SHP77 (cell line): ENCODE measurements at places on chromosomes 2 and 18.

DNA sequence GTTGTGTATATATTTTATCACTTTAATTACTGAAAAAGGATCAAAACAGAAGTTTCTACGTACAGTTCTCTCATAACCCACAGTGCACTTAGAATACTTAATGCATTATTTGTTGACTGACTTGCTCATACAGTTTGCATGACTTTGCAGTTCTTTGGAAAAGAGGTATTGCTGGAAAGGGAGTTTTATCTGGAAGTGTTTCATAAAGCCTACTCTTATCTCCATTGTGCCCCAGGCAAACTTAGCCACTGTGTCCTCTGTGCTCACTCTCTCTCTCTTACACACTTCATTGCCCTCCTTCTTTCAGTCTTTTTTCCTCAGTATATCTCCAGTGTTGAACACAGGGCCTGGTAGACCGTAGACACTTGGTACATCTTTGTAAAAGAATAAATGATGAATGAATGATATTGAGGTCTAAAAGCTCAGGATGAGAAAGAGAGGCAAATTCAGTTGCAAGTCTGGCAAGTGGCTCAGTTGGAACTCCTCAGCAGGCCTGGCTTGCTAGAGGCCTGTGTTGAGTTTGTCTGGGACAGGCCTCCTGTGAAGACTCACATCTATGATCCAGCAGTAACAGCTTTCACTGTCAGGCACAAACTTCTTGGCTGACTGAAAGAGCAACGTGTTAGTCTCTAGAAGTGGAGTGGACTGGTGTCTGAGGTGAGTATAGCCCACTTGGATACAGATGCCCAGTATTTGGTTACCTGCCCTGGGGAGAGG is 56.1 kb downstream of the SETBP1 start:
- DNase-seq, result no peak

DNA sequence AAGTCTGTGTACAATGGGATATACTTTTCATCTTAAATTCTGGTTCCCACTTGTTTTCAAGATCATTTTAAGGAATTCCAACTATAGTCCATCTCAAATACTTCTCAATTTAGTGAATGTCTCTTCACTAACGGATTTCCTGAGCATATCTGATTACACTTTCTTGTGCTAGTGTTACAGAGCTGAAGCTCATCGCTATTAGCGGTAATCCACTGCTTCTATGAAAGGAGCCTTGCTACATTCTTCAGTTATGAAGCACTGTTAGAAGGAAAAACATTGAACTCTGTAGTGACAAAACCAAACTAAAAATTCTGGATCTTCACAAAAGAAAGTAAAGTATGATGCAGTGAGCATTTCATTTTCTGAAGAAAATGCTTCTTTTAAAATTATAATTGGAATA is 72.0 kb downstream of the AGPS start:
- no peak for DNase-seq

DNA sequence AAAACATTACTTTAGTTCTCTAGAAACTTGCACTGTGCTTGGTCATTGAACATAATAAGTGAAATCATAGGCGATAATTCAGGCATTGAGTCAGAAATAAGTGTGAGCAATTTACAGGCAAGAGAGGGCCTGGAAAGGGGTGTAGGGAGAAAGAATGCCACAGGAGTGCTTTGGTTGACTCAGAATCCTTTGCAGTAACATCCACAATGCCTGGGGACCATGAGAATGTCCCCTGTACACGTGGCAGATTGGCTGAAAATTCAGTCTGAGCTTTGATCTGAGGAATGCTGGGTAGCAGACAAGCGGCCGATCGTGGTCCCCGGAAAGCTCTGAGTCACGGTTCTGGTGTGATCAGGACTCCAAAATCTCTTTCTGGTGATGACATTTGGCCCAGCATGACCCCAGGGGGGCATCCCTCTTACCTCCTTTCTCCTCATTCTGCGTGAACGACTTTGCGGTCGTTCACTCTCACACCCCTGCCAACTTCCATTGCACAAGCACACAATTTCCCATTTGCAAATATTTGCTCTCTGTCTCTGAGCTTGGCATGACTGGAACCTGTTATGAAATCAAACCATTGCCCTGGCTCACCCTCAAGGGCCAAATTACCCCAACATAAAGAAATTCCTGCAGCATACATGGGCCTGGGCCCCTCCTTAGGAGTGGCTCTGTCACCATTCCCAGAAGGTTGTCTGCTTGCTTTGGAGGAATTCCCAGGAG is 305.0 kb upstream of the EPAS1 start:
- peak; percentile 12 for DNase-seq

- DNase-seq, result peak; percentile 50
These were observed 37.8 kb upstream of the EFEMP1 start for GRCh38 chr2:55961318-55961911.

GRCh38 chr2:37916512-37917082 is 8.5 kb upstream of the RMDN2 start:
- no peak for DNase-seq
